ENCODE measurements at places on chromosomes 6 and 20. TPM values are rescaled to one million over a fixed set of nuclear protein-coding genes. Genes with fewer than 3 reads are reported as not detected.
A peak's percentile ranks its signal among the peaks of the same experiment; 100 is the strongest.

- DNase-seq, result no peak
- H3K27ac ChIP-seq, result no peak overlapping the region
- H3K27me3 ChIP-seq, result peaks cover 7% of the 10 kb centered on the region
- no peaks in the 10 kb centered on the region for H3K4me1 ChIP-seq
- H3K4me3 ChIP-seq, result no peak overlapping the region
- H3K36me3 ChIP-seq, result no peaks in the 10 kb centered on the region
Observed at GRCh38 chr6:13066050-13066449, 262.3 kb downstream of the TBC1D7 start.

- no peak for DNase-seq
- no peaks in the 10 kb centered on the region for H3K27me3 ChIP-seq
- peaks cover 6% of the 10 kb centered on the region for H3K4me1 ChIP-seq
- H3K4me3 ChIP-seq, result no peak overlapping the region
- no peak overlapping the region for H3K27ac ChIP-seq
Observed at GRCh38 chr6:127471379-127472255, 12.4 kb upstream of the KIAA0408 start.

GRCh38 chr6:68760941-68761676 lies 126.0 kb downstream of the ADGRB3 start:
- H3K4me1 ChIP-seq, result no peaks in the 10 kb centered on the region
- H3K27me3 ChIP-seq, result no peaks in the 10 kb centered on the region
- no peak overlapping the region for H3K27ac ChIP-seq
- H3K36me3 ChIP-seq, result no peaks in the 10 kb centered on the region
- no peak overlapping the region for H3K4me3 ChIP-seq
- no peak for DNase-seq

DNA sequence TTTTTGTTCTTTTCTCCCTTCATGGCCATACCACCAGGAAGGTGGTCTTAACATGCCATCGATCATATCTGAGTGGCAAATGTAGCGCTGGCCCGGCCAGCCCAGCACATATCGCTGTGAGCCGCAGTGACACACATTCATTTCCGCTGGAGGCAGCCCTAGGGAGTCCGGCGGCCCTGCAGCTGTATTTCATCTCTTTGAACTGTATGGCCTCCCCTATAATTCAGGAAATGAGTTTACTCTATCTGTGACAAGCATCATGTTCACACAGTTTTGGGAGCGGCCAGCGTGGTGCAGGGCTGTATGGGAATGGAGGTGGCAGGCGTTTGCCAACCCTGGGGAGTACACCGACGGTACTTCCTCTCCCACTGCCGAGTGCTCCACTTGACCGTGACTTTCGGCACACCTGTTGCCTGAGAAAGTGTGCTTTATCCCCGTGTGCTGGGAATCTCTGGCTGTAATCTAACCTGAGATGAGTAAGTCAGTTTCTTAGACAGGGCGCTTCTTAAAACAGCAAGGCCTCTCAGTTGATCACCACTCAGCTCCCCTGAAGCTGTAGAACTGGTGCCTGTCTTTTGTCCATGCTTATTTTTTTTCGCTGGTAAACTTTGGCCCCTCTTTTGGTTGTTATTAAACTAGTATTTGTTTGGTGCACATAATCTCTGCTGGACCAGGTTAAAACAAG lies 257.1 kb upstream of the TAB2 start:
- H3K27ac ChIP-seq, result peak overlapping the region; percentile 88
- peak overlapping the region; percentile 69 for H3K4me3 ChIP-seq
- peaks cover 64% of the 10 kb centered on the region for H3K4me1 ChIP-seq
- H3K36me3 ChIP-seq, result peaks cover 3% of the 10 kb centered on the region
- H3K27me3 ChIP-seq, result no peaks in the 10 kb centered on the region

- no peaks in the 10 kb centered on the region for H3K27me3 ChIP-seq
- H3K36me3 ChIP-seq, result peaks cover 17% of the 10 kb centered on the region
- H3K4me1 ChIP-seq, result no peaks in the 10 kb centered on the region
Observed at GRCh38 chr6:125963817-125964216, 7.2 kb downstream of the HINT3 start.

DNA sequence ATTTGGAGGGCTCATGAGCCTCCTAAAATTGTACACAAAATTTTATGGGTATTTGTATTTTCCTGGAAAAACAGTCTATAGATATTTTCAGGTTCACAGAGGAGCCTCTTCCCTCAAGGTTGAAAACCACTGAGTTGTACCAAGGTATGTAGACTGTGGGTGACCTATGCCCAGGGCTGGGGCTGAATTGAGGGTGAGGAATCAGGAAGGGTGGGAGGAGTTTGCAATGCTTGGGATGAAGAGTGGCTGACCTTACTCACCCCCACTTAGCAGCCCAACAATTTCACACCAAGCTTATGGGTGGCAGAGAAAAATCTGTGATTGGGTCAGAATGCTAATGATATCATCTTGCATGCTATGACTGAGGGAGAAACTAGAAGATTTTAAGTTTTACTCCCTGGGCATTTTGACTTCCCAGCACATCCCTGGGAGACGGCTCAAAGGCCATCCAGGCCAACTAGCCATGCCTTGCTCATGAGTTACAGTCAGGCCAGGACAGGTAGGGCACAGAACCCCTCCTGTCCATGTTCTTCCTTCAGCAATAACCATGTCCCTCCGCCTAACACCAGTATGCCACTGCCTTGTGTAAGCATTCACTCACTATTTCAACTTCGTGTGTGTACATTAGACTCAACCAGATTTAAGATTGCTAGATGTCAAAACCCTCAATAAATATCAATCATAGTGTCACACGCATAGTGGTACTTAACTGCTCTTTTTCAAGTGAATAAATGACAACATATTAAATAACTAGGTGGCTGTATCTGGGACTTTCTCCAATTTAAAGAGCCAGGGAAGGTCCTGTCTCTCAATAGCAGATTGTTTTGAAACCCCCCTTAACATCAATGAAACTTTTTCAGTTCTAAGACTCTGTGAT lies 16.6 kb downstream of the ADTRP start:
- H3K36me3 ChIP-seq, result no peaks in the 10 kb centered on the region
- DNase-seq, result no peak
- H3K27me3 ChIP-seq, result no peaks in the 10 kb centered on the region
- H3K4me1 ChIP-seq, result peaks cover 6% of the 10 kb centered on the region

- H3K27ac ChIP-seq, result no peak overlapping the region
- no peaks in the 10 kb centered on the region for H3K27me3 ChIP-seq
- H3K4me3 ChIP-seq, result no peak overlapping the region
- no peaks in the 10 kb centered on the region for H3K4me1 ChIP-seq
- H3K36me3 ChIP-seq, result no peaks in the 10 kb centered on the region
- no peak for DNase-seq
Observed at GRCh38 chr6:9455864-9456658, 958.8 kb downstream of the TFAP2A start.

The IMPG1 gene
- total RNA-seq, result not detected

The SLC24A3 gene
- not detected for total RNA-seq

The PRKN gene
- total RNA-seq, result 0.51 TPM

The SRC gene
- 3.5 TPM for total RNA-seq

The TFAP2B gene
- not detected for total RNA-seq

The MOG gene
- total RNA-seq, result not detected

Measured in activated T-helper 2 cell treated with anti-CD3 and anti-CD28 coated beads, Interferon-gamma antibody, Interleukin-2, Interleukin-4, amounts not matched to agents 10 μg/mL and 5 μg/mL and 100 μg/mL, durations not matched to agents 14 hours and 24 hours and 36 hours (primary cell).